Cardiac fibroblast (primary cell): ENCODE measurements at places on chromosomes 7 and 10.

DNA sequence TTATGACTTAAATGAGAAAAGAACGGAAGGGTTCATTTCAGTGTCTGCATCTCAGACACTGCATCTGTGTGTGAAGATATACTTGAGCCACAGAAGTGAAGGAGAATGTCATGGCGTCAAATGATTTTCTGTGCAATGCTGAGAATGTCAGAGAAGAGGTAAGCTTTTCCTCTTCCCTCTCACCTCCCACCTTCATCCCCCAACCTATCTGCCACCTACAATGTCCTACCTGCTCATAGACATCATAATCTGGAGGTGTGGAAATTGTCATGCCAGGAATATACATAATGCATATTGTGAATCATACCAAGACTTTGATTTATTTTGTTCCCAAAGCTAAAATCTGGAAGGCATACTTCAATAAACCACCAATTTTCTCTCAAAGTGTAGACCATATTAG, 53.7 kb downstream of the CTTNBP2 start:
- no peak for DNase-seq

- DNase-seq = no peak
Observed at GRCh38 chr7:26949319-26949718, 84.9 kb upstream of the SKAP2 start.

- DNase-seq = no peak
Observed at GRCh38 chr7:122588621-122589020, 110.3 kb downstream of the RNF133 start.

DNA sequence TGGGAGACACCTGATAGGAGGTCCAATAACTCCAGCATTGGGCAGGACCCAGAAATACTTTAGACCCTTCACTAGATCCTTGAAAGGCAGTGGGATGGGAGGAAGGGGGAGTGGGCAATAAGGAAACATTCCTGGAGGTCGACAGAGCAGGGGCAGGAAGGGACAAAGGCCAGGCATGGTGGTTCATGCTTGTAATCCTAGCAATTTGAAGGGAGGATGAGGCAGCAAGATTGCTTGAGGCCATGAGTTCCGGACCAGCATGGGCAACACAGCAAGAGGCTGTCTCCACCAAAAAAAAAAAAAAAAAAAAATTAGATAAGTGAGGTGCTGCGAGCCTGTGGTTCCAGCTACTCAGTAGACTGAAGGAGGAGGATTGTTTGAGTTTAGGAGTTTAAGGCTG, 134.9 kb downstream of the JCAD start:
- no peak for DNase-seq

- DNase-seq = no peak
Observed at GRCh38 chr7:104929921-104930320, 84.1 kb upstream of the KMT2E start.

- DNase-seq = no peak
Observed at GRCh38 chr10:133343558-133343957, 3.6 kb upstream of the PRAP1 start.

DNA sequence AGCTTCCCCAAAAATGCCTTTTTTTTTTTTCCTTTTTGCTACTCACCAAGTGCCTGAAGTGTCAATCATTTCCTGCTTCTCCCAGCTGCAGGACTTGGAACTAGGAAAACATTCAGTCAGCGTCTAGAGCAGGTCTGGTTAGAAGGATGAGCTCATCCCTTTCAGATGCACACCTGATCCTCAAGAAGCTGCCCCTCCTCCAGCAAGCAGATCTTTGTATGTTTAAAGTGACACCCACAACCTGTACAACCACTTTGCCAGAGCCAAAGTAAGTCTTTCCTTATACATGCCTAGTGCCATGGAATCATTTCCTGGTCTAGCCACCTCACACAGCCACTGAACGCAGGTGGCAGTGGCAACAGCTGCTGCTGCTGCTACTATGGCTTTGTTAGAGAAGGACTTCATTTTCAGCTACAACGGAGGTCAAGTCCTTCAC, 10.4 kb upstream of the USP54 start:
- peak; percentile 44 for DNase-seq

DNA sequence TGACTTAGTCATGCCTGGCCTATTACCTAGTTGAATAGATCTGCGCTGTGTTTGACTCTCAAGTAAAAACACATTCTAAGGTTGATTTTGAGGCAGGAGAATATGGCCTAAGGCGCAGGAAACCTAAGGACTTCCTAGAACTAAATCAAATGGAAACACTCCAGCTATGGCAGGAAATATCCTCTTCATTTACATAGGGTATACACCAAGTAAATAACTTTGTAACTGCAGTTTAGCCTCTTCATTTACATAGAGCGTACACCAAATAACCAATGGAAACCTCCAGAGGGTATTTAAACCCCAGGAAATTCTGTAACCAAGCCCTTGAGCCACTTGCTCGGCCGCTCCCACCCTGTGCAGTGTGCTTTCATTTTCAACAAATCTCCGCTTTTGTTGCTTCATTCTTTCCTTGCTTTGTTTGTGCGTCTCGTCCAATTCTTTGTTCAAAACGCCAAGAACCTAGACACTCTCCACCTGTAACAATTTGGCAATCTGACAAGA, 35.6 kb upstream of the XRCC2 start:
- no peak for DNase-seq

DNA sequence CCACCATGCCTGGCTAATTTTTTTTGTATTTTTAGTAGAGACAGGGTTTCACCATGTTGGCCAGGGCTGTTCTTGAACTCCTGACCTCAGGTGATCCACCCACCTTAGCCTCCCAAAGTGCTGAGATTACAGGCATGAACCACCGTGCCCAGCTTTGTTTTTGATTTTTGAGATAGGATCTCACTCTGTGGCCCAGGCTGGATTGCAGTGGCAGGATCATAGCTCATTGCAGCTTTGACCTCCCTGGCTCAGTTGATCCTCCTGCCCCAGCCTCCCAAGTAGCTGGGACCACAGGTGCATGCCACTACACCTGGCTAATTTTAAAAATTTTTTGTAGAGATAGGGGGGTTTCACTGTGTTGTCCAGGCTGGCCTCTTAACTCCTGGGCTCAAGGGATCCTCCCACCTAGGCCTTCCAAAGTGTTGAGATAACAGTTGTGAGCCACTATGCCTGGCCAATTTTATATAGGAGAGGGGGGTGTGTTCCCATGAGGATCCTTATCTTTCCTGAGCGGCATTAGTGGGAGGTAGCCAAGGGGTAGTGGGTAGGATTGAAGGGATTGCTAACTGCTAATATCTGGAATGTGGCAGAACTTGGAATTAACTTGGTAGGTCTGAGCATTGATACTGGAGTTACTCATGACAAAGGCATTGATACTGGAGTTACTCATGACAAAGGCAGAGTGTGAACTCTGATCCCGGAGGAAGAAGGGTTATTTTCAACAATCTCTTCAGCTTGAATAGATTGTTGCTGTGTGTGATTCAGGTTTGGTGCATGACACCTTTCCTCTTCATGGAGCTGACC, 1.0 kb upstream of the NOLC1 start:
- DNase-seq = peak; percentile 58

DNA sequence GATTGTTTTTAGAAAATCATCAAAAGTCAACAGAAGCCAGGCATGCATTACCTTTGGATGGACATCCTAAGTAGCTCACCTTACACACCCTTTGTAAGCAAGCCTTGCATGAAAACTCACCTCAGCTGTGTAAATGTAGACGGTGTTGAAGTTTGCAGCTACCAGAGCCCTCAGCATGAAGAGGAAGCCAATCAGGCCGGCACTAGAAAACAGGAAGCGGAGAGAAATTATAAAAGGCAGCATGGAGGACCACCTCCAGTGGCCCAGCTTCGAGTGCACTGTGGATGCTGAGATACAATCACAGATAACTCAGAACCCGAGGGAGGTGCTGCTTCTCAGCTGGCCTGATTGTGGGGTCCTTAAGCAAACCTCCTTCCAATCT, 75.3 kb downstream of the SVOPL start:
- DNase-seq = no peak

GRCh38 chr10:116785867-116786266, 43.5 kb upstream of the HSPA12A start:
- DNase-seq = no peak

DNA sequence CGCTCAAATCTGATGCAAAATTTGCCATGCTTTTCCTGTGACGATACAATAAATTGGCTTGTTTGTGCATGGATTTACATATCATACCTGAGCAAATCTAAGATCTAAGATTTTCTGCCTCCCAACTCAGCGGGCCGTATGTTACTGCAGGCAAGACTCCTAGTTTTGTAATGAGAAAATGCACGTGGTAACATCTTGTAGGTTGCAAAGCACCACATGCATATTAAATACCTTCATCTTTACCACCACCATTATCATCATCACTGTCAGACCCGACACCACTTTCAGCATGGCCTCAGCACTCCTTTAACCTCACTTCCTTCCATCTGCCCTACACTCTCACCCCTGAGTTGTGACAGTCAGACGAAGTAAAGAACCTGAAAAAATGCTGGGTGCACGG, 202.2 kb downstream of the FRMD4A start:
- no peak for DNase-seq

DNA sequence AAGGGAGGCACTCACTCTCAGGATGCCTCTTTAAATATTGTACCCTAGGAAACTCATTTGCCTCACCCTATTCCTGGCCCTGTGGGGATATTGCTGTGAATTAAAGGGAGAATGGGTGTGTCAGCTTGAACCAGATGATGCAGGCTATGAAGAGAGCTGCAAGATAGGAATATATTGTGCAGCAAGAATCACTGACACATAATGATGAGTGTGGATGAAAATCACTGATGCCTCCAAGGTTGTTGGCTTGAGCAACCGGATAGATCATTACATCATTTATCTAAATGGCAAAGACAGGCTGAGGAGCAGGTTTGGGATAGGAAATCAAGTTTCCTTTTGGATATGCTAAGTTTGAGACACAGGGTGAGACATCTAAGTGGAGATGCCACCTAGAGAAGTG, 6.2 kb downstream of the SLC26A4 start:
- DNase-seq = no peak

GRCh38 chr7:918441-919113, 35.9 kb downstream of the ADAP1 start:
- DNase-seq = no peak

GRCh38 chr10:89269433-89270152, 18.0 kb upstream of the LIPA start:
- no peak for DNase-seq

- DNase-seq = peak; percentile 55
Observed at GRCh38 chr10:127405221-127405620, 143.9 kb upstream of the NPS start.

DNA sequence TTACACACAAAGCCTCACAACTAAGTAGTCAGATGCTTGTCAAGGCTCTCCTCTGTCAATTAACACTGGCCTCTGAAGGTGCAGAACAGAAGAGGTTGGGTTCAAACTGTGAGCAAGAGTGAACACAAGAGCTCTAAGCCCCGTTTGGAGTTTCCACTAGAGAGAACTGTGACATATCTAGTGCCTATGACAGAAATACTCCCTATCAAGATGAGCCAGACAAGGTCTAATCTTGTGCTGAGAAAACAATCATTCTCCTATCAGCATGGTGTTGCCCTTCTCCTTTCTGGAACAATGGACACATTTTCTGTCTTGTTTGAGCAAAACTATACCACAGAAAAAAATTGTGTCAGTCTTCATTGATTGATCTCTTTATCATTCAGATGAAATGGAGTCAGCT, 62.4 kb upstream of the CCDC71L start:
- no peak for DNase-seq

DNA sequence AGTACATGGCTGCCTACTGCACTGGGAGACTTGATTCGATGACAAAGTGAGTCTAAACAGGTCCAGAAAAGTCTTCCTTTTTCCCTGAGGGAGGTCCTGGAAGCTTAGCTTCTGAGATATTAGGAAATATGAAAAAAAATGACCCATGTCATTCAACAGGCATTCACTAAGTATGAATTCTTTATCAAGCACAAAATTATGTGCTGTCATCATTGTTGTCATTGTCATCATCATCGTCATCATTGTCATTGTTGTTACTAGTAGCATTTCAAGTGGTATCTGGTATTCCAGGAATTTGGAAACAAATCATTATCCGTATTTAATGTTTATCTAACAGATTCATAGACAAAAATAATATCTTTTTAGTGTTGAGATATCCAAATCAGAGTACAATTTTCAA, 49.7 kb upstream of the HECTD2 start:
- DNase-seq = no peak

DNA sequence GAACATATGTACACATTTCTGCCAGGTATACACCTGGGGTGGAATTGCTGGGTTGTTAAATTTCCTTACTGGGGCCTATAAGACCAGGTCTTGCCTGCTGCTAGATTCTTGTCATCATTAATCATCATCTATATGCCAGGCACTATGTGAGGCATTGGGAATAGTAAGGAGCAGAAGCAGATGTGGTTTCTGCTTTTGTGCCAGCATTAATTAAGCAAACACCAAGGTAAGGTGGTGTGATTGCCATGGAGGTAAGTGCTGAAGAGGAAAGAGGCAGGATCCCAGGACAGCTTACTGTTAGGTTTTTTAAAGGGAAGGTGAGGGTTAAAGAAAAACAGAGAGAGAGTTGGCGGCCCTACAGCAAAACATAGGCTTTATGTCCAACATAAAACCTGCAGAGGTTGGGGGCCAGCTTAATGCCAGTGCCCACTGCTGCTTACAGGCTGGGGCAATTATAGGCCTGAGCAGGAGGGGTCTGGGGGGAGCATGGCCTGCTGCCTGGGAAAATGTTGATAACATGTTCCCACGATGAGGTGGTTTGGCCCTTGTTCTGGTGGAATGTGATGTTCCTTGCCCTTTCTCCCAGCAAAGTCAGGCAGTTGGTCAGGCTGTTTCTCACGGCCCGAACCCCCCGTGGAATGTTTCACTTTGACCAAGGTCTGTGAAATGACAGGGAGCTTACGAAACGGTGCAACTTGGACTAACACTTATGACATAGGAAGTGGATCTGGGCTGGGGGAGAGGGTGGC, 93.9 kb downstream of the RBM20 start:
- DNase-seq = peak; percentile 82

- DNase-seq = no peak
Observed at GRCh38 chr7:31022726-31023125, 29.4 kb upstream of the ADCYAP1R1 start.

GRCh38 chr7:29109899-29110298, 36.4 kb downstream of the CPVL start:
- DNase-seq = no peak

DNA sequence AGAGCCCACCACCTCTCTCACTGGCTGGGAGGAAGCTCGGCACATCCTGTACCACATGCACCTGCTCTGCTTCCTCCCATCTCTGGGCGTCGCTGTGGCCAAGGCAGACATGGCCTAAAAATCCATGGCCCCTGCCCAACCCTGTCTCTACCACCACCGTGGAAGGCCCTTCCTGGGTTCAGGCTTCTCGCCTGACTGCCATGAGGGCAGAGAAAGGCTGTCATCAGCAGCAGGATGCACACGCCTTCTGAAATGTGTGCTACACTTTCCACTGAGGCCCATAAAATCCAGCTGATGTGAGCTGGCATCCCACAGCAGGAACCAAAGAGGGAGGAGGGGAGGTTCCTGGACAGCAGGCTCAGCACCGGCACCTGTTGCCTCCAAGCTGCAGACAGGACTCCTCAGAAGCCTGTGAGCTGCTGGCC, 93.4 kb downstream of the PTPRN2 start:
- DNase-seq = no peak

GRCh38 chr10:66006411-66006810, 919.4 kb upstream of the LRRTM3 start:
- no peak for DNase-seq

GRCh38 chr10:122475591-122476332, 14.4 kb downstream of the HTRA1 start:
- no peak for DNase-seq

GRCh38 chr7:93013446-93014061, 104.2 kb downstream of the SAMD9 start:
- DNase-seq = no peak
